ENCODE measurements at places on chromosomes 6 and 20. TPM values are rescaled to one million over a fixed set of nuclear protein-coding genes. Genes with fewer than 3 reads are reported as not detected.
A peak's percentile ranks its signal among the peaks of the same experiment; 100 is the strongest.

- no peak for DNase-seq
These were observed 15.4 kb downstream of the POPDC3 start for GRCh38 chr6:105164418-105164817.

DNA sequence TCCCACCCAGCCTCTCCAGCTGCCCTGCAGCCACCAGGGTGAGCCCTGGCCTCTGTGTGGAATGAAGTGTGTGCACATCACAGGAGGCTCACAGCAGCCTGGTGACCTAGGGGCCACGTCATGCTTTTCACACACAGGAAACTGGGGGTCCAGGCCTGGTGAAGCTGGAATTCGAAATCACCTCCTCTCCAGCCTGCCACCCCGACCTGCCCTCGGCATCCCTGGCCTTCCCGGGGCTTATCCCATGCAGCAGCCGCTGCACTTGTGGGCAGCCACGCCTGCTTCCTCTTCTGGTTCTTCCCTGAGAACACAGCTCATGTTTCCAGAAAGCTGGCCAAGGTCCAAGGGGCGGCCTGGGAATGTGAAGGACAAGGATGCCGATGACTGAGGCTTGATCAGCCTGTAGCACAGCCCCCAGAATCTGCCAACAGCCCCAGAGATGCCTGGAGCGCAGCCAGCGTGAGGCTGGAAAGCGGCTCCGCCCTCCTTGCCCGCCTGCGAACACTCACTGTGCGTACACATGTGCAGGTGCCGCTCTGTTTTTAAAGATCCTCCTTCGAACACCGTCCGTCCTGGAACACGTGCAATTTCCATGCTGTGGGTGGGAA is 4.2 kb upstream of the NTSR1 start:
- DNase-seq = peak; percentile 87

DNA sequence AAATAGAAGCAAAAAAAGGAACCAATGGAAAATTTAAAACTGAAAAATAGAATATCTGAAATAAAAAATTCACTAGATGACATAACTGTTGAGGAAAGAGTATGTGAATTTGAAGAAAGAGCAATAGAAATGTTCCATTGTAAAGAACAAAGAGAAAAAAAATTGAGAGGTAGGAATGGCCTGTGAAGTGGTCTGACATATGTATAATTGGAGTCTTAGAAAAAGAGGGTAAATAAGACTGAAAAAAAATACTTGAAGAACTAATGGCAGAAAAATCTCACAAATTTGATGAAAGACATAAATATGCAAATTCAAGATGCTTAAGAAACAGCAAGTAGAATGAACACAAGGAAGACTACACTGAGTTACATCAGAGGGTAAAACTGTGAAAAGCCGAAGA is 93.4 kb downstream of the QKI start:
- no peak for DNase-seq

The OPRL1 gene
- 0.50 TPM for polyA plus RNA-seq

The IL17F gene
- not detected for polyA plus RNA-seq

DNA sequence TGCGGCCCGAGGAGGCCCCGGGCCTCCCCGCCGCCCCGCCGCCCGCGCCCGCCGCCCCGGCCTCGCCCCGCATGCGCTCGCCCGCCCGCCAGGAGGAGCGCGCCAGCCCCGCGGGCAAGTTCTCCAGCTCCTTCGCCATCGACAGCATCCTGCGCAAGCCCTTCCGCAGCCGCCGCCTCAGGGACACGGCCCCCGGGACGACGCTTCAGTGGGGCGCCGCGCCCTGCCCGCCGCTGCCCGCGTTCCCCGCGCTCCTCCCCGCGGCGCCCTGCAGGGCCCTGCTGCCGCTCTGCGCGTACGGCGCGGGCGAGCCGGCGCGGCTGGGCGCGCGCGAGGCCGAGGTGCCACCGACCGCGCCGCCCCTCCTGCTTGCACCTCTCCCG is 1.5 kb downstream of the FOXQ1 start:
- no peak for DNase-seq

- peak; percentile 88 for DNase-seq
These were observed 2.5 kb upstream of the TFAP2B start for GRCh38 chr6:50816115-50816675.

DNA sequence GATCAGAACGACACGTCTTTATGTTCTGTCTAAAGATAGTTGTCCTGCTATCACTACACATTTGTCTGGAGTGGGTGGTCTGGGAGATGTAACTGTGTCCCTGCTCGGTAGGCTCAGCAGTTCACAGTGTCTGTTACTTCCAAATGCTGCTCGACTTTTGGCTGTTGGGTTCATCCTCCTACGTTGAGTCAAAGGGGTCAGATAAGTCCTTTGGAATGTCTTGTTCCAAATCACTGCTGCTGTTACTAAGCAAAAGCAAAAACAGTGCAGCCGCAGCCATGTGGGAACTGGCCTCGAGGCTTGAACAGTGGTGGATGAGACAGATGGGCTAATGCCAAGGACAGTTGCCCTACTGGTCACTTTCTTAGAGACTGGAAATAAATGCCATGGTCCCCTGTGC is 272.2 kb upstream of the MAP3K7 start:
- DNase-seq = no peak

DNA sequence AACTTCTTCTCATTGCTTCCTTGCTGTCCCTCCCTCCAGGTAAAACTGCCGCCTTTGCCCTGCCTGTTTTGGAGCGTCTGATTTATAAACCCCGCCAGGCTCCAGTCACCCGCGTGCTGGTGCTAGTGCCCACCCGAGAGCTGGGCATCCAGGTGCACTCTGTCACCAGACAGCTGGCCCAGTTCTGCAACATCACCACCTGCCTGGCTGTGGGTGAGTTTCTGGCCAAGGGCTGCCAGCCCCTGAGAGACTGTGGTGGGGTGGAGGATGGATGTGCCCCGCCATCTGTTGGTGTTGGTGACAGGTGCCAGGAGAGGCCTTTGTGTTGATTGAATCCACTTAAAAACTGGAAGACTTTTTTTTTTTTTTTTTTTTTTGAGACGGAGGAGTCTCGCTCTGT is 9.5 kb downstream of the DDX27 start:
- DNase-seq = no peak

Measured in hepatocyte (in vitro differentiated cells).